ENCODE measurements at places on chromosomes 7 and 10. TPM values are rescaled to one million over a fixed set of nuclear protein-coding genes. Genes with fewer than 3 reads are reported as not detected.

Gene ANKRD61
- 0.63 TPM for total RNA-seq

GRCh38 chr7:34207810-34208209, 302.5 kb downstream of the BMPER start:
- H3K4me3 ChIP-seq = no peak overlapping the region
- H3K36me3 ChIP-seq = no peaks in the 10 kb centered on the region
- no peak overlapping the region for H3K27ac ChIP-seq
- H3K4me1 ChIP-seq = no peaks in the 10 kb centered on the region
- no peak for DNase-seq

DNA sequence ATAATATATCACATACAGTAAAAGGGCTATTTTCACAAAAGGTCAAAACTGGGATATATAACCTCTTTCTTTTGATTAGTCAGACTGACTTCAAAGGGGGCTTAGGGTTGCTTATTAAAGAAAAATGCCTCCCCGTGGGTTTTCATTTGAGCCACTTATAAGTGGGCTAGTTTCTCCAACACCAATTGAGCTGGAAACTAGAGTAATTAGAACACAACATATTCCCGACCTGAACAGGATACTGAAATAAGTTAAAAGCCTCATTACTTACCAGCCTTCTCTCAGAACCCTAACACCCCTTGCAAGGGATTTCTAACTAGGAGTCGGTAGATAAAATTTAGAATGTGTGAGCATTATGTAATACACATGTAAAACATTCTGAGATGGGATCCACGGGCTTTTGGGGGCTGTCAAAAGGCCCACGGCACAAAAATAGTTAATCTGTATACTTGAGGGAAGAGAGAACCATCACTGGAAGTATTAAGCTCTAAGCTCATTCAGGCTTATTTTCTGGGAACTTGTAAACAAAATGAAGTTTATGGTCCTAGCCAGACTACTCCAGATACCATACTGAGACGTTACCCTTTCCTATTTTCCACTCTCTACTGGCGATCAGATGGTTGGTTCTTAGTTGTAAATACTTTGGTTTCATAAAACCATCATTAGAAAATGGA, 29.3 kb upstream of the KMT2E start:
- peak overlapping the region; percentile 65 for H3K4me3 ChIP-seq
- H3K4me1 ChIP-seq = peaks cover 41% of the 10 kb centered on the region
- no peaks in the 10 kb centered on the region for H3K36me3 ChIP-seq
- H3K27me3 ChIP-seq = no peaks in the 10 kb centered on the region
- no peak for DNase-seq
- H3K27ac ChIP-seq = peak overlapping the region; percentile 96

DNA sequence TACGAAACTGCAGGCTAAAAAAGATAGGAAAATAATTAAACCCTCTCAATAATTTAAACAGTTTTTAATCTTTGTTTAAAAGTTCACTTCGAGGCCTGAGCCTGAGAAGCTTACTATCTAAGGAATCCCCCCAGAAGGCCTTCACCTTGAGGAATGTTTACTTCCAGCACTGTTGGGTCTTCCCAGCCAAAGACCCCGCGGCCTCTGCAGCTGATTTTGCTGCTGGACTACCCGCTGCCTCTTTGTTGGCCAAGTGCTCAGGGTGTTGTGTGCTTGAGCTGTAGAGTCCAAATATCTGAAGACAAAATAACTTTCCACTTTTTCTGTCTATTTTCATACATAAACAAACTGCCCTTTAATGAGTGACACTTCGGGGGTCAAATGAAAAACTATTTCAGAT, 292.7 kb downstream of the GLRX3 start:
- no peaks in the 10 kb centered on the region for H3K4me1 ChIP-seq
- no peak overlapping the region for H3K4me3 ChIP-seq
- H3K27ac ChIP-seq = no peak overlapping the region
- no peaks in the 10 kb centered on the region for H3K36me3 ChIP-seq

DNA sequence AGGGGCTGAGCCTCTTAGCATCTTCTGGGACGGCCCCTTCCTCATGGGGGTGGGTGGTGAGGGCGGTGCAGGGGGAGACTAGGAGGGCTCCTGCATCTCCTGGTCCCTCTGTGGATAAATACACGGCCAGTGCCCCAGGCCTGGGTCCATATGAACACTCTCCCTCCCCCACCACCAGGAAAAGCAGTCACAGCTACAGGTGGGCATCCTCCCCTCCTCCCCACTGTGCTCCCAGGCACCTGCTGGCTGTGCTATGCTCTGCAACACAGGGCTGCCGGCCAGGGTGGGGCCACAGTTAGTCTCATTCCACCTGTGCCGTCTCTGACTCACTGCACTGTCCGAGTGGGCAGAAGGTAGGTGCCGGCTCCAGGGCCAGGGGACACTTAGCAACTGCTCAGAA, 87.3 kb upstream of the INSIG1 start:
- H3K4me3 ChIP-seq = no peak overlapping the region
- no peaks in the 10 kb centered on the region for H3K4me1 ChIP-seq
- no peak overlapping the region for H3K27ac ChIP-seq
- no peaks in the 10 kb centered on the region for H3K36me3 ChIP-seq
- DNase-seq = no peak

DNA sequence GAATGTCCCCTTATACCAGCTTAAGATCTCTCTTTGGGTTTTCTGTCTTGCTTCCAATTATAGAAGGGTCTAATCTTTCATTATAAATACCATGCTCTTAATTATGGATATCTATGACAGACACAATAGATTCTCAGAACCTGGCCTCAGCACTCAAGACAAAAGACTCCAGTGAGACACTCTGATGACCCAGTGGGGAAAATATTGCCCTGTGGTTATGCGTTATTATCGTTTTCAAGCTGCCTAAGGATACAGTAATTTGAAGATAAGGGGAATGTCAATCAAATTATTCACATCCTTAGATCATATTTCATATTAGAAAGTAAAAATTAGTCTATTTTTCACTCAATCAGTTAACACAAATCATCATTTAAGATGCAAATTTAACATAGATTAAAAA, 748.8 kb downstream of the XPNPEP1 start:
- no peaks in the 10 kb centered on the region for H3K36me3 ChIP-seq
- DNase-seq = no peak
- no peak overlapping the region for H3K4me3 ChIP-seq
- no peaks in the 10 kb centered on the region for H3K4me1 ChIP-seq
- no peak overlapping the region for H3K27ac ChIP-seq

DNA sequence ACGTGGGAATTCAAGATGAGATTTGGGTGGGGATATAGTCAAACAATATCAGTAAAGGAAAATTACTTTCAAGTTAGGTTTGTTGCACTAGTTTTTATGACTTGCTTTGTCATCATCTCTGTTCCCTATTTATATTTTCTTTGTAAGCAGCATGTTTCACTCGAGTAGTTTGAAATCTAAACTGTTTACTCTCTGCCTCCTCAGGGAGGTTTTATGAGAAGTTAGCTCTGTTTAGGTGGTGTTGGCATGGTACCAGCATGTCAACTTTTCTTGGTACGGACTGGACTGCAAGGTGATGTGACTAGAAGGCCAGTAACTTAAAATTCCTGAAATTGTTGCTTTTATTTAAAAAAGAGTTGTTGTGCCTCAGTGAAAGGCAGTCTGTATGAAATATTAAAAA, 59.2 kb upstream of the MTPN start:
- no peaks in the 10 kb centered on the region for H3K36me3 ChIP-seq
- no peaks in the 10 kb centered on the region for H3K27me3 ChIP-seq
- H3K4me1 ChIP-seq = no peaks in the 10 kb centered on the region
- no peak overlapping the region for H3K4me3 ChIP-seq
- no peak overlapping the region for H3K27ac ChIP-seq

GRCh38 chr7:129853661-129854268, 99.0 kb downstream of the UBE2H start:
- H3K4me1 ChIP-seq = peaks cover 22% of the 10 kb centered on the region
- H3K27ac ChIP-seq = no peak overlapping the region
- DNase-seq = no peak
- H3K27me3 ChIP-seq = no peaks in the 10 kb centered on the region

DNA sequence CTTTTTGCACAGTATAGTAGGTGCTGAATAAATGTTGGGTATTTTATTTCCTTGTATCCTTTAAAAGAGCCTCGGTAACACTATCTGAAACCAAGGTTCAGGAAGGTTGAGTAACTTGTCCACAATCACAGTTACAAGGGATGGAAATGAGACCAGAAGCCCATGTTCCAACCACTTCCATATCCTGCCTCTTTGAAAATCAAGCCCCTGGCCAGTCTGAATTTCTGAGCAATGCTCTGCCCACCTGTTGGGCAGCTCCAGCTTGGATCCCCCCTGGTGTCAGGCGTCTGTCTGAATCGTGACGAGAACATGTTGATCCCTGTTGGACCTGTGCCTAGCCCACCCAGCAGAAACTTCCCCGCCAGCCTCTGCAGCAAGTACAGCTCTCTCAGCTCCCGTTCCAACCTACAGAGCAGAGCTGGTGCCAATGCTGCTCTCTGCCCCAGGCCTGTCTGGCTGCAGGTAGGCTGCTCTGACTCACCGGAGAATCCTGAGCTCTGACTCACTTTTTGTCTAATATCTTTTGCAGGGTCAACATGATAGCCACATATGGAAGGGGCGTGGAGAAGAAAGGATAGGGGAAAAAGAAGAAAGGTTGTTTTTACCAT, 595.5 kb downstream of the INHBA start:
- no peak overlapping the region for H3K4me3 ChIP-seq
- no peak for DNase-seq
- no peaks in the 10 kb centered on the region for H3K36me3 ChIP-seq
- H3K27ac ChIP-seq = no peak overlapping the region
- no peaks in the 10 kb centered on the region for H3K27me3 ChIP-seq
- no peaks in the 10 kb centered on the region for H3K4me1 ChIP-seq

- no peaks in the 10 kb centered on the region for H3K36me3 ChIP-seq
- no peaks in the 10 kb centered on the region for H3K4me1 ChIP-seq
- H3K4me3 ChIP-seq = no peak overlapping the region
- no peak for DNase-seq
- H3K27me3 ChIP-seq = peaks cover 6% of the 10 kb centered on the region
- no peak overlapping the region for H3K27ac ChIP-seq
Measured at GRCh38 chr10:29372920-29373319, 84.0 kb downstream of the LYZL1 start.

DNA sequence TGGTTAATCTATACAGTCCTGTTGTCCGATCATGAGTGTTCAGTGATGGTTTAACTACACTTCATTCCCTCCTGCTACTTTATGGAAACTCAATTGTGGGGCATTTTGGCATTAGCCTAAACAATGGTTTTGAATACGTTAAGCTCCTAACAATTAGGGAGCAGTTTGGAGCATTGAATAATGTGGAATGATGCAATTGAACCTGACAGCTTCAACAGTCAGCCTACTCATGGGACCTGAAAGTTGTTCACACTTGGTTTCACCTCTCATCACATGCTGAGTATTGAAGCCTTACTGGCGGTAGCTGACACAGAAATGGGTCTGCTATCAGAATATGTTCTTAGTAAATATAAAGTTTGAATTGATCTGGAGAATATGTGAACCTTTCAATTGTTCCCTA, 186.1 kb downstream of the MLLT10 start:
- H3K36me3 ChIP-seq = no peaks in the 10 kb centered on the region
- no peak for DNase-seq
- no peaks in the 10 kb centered on the region for H3K27me3 ChIP-seq
- H3K4me3 ChIP-seq = no peak overlapping the region

Data from tibial nerve (tissue), 4 donors.